ENCODE measurements at places on chromosomes 7 and 10. TPM values are rescaled to one million over a fixed set of nuclear protein-coding genes. Genes with fewer than 3 reads are reported as not detected.
A peak's percentile ranks its signal among the peaks of the same experiment; 100 is the strongest.

GRCh38 chr7:15647309-15647708, 39.2 kb downstream of the MEOX2 start:
- no peak for DNase-seq

DNA sequence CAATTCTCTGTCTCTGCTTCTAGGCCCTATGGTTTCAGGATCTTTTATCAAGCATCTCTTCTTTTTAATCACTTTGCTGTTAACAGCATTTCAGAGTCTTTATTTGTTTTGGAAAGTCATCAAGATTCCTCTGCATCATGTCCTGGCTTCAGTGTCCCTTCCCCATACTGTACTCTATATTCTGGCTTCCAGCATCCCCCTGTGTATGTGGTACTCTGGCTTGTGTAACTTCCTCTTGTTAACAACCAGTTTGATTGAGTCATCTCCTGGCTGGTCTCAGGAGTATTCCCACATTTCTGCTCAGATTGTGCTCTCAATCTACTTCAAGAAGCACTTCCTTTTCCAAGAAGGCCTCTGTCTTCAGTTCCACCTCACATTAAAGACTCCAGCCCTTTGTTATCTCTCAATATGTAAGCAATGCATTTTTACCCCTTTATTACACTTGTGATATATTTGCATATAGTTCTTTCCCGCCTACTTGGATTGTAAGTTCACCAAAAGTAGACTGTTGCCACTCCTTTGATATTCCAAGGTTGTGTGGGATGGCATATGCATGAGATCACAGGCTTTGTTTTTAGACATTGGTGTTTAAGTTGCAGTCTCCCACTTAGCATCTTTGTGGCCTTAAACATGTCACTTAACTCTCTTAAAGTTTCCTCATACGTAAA, 15.1 kb upstream of the ATE1 start:
- DNase-seq, result no peak

Gene OR2A12
- total RNA-seq, result not detected

DNA sequence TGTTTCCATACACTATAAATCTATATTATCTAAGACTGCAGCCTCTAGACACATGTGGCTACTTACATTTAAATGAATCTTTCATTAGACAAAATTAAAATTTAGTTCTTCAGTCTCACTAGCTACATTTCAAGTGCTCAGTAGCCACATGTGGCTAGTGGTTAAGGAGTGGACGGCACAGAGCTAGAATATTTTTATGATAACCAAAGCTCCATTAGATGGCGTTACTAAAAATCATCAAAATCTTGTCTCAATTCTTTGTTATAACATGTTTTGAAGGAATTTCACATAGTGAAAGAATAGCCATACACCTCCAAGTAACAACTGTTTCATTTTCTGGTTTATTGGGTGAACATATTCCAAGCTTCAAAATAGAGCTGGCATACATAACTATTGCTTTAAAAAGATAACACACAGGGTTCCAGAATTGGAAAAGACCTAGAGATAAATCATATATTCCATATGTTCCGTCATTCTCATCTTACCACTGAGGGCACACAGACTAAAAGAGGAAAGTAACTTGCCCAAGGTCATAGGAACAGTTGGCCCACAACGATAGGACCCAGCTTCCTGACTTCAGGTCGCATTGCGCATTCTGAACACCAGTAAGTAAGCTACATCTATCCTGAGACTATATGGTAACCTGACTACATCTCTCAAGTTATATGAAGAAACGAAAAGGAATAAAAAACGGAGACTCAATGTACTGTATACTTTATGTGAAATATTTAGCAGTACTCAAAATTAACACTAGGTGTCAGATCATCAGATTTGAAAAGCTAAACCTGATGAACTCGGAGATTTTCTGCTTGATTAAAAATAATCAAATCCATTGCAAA, 66.6 kb downstream of the CAV1 start:
- no peak for DNase-seq

DNA sequence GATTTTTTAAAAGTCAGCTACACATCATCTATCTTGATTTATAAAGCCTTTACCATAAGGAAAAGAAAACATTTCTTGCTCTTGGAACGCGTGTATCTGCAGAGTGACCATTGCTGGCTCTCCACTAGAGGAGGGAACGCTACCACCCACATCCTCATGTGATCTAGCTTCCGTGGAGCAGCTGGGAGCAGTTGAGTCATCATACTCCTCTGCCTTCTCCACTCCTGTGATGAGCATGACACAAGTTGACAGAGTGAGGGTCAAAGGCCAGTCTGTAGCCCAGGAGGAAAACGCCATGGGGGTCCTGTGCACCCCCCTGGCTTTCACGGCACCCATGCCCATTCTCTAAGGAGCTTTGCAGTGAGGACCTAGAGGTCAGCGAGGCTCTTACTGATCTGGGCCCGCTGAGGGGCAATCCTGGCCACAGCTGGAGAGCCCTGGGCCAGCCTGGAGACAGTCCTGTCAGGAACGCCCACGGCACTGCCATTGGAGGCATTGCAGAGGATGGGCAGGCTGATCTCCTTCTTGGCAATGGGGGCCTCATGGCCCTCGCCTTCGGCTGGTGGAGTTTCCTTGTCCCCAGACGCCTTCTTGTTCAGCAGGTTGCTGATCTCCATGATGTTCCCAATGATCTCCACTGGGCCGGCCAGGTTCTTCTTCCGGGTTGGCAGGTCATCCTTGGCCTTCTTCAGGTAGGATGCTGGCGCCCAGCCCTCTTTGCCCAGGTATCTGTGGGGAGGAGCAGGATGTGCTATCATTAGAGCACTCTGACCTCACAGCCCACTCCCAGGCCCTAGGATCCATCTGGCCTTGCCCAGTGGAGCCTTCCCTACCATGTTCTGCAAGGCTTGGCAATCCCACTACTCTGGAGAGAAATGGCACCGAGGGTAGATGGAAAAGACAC, 119.2 kb downstream of the NEURL1 start:
- DNase-seq, result no peak

- DNase-seq, result no peak
These were observed 217.9 kb downstream of the SKAP2 start for GRCh38 chr7:26646336-26647048.

Gene NT5C3A
- total RNA-seq, result 31.9 TPM

Gene BHLHA15
- 1.2 TPM for total RNA-seq

Gene PTER
- total RNA-seq, result 2.3 TPM

Gene ZNF117
- 42.0 TPM for total RNA-seq

GRCh38 chr7:159238541-159238940, 93.9 kb upstream of the VIPR2 start:
- no peak for DNase-seq

Gene GHRHR
- 7.5 TPM for total RNA-seq

DNA sequence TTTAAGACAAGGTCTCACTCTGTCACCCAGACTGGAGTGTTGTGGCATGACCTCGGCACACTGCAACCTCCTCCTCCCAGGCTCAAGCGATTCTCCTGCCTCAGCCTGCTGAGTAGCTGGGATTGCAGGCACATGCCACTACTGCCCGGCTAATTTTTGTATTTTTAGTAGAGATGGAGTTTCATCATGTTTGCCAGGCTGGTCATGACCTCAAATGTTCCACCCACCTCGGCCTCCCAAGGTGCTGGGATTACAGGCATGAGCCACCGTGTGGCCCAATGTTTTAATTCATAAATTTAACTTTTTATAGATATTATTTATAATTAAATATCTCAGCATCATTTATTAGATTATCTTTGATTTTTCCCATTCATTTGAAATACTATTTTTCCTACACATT, 658.0 kb upstream of the NRG3 start:
- DNase-seq, result no peak

DNA sequence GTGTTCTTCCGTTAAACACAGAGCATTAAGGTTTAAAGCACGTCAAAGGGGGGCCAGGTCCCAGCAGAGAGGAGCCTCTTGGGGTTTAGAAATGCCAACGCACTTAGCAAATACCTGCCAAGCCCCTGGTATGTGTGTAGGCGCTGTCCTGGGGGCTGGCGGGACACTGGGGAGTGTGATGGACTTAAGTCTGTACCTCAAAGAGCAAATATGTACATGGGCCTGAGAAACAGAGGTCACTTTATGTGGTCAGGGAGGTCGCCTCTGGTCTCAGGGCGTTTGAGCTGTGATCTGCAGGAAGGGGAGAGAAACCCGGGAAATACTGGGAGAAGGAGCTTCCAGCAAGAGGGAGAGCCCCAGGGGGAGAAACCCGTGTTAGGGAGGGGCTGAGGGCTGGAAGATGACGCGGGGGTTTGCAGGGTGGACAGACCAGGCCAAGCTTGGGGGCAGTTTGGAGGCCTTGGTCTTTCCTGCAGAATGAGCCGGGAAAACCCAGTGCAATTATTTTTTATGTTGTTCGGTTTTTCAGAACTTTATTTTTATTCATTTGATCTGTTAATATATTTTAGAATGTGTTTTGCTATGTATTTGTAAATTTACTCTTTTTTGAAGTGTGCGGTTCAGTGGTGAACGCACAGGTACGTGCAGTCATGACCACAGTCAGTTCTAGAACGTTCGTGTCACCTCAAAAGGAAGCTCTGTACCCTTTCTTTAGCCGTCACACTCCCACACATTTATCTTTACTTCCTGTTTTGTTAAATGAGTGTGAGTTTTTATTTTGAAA, 441.4 kb upstream of the FOXK1 start:
- no peak for DNase-seq

GRCh38 chr10:95458871-95459270, 102.3 kb downstream of the SORBS1 start:
- DNase-seq, result no peak

Gene FAM13C
- 57.9 TPM for total RNA-seq

- peak; percentile 5 for DNase-seq
These were observed 891.9 kb upstream of the MBL2 start for GRCh38 chr10:53664282-53665019.

GRCh38 chr10:112454910-112455779, 8.1 kb downstream of the VTI1A start:
- no peak for DNase-seq

GRCh38 chr10:17077346-17077781, 52.2 kb downstream of the CUBN start:
- no peak for DNase-seq

GRCh38 chr10:1625079-1625478, 112.2 kb downstream of the ADARB2 start:
- DNase-seq, result no peak

GRCh38 chr10:120365872-120366271, 91.2 kb upstream of the PLPP4 start:
- no peak for DNase-seq

Gene PDE6C
- total RNA-seq, result not detected

GRCh38 chr10:50498465-50498864, 125.3 kb downstream of the SGMS1 start:
- DNase-seq, result no peak

DNA sequence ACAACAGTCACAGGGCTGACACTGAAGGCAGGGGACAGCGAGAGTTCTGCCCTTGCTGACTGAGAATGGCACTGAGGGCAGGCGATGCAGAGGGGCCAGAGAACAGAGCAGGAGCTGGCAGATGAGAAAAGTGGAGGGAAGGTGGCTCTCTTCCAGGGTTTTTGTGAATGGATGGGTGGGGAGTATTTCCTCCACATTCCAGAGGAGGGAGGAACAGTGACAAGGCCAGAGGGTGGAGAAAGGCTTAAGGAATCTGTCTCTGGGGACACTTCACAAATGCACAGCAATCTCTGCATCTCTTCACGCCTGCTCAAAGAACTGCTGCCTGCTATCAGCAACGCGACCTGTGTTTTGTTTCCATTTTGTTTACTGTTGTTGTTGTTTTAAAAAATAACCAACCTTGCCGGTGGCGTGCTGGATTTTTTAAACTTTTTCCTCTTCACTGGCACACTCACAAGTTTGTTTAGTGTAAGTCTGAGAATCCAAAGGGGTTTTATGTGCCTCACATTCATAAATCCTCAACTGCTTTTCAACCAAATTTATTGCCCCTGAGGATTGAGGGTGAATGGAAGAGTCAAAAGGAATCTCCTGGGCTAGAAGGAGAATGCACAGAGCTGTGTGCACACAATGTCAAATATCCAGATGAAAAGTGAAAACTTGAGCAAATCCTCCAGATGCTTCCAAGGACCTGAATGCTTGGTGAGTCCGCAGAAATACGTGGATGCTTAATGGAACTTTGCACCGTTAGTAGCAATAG, 129.3 kb downstream of the GLI3 start:
- no peak for DNase-seq

DNA sequence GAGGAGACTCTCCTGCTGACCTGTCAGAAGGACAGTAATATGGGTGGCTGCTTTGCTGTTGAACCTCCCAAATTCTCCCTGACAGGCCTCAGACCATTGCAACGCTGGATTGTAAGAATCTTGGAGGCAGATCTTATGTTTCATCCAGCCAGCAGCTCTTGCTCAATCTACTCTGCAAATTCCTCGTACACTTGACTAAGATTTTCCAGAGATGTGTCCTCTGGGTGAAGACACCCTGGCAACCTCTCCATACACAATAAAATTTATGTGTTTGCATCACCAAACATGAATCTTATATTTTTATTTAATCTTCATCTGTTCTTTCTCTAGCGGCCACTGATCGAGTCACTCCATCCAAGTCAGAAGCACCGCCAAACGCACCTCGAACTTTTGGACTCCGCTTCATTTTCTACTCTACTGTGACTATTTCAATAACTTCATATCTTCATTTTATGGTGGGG, 623.1 kb downstream of the ACTR3B start:
- no peak for DNase-seq

- DNase-seq, result no peak
These were observed 17.2 kb upstream of the CAMK2G start for GRCh38 chr10:73891540-73891939.

DNA sequence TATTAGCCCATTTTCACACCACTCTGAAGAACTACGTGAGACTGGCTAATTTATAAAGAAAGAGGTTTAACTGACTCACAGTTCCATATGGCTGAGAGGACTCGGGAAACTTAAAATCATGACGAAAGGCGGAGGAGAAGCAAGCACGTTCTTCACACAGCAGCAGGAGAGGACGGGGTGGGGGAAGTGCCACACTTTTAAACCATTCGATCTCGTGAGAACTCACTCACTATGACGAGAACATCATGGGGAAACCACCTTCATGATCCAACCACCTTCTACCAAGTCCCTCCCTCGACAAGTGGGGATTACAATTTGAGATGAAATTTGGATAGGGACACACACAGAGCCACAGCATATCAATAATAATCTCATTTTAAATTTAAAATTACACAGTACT, 80.2 kb downstream of the VWDE start:
- DNase-seq, result no peak

GRCh38 chr7:153835103-153835502, 217.1 kb upstream of the DPP6 start:
- DNase-seq, result no peak

GRCh38 chr7:136114966-136115762, 138.0 kb upstream of the MTPN start:
- peak; percentile 69 for DNase-seq

DNA sequence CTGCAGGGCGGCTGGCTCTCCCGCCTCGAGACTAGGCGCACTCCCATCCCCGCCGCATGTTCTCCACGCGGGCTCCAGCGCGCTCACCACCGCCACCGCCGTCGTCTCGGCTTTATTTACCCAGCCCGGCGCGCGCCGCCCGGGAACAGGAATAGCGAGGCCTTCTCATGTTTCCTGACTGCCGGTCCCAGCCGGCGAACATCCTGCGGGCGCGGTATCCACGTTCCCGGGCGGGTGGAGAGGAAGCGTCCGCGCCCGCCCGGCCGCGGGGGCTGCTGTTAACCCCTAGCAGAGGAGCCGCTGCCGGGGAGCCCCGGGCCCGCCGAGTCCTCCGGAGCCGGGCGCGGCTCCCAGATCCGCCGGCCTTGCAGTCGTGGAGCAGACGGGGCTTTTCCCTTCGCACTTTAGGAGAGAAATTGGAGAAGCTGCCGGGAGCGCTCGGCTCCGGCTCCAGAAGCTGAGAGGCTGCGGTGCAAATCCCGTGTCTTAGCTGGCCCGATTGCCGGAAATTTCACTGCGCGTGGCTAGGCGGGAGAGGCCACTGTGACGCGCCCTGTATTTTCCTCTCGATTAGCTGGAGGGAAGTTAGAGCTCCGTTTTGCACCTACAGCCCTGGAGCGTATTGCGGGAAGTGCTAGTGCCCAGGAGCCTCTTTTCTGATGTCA, at the start of gene MKX:
MKX (minus strand) TSS at position 88 of the 665 bp plus-strand sequence. CDS start 2,404 bp downstream, outside the sequence.
- peak; percentile 79 for DNase-seq
